CD4-positive, alpha-beta T cell treated with Interleukin-6 for 4 hours (primary cell): ENCODE measurements at places on chromosomes 1 and 21.

DNA sequence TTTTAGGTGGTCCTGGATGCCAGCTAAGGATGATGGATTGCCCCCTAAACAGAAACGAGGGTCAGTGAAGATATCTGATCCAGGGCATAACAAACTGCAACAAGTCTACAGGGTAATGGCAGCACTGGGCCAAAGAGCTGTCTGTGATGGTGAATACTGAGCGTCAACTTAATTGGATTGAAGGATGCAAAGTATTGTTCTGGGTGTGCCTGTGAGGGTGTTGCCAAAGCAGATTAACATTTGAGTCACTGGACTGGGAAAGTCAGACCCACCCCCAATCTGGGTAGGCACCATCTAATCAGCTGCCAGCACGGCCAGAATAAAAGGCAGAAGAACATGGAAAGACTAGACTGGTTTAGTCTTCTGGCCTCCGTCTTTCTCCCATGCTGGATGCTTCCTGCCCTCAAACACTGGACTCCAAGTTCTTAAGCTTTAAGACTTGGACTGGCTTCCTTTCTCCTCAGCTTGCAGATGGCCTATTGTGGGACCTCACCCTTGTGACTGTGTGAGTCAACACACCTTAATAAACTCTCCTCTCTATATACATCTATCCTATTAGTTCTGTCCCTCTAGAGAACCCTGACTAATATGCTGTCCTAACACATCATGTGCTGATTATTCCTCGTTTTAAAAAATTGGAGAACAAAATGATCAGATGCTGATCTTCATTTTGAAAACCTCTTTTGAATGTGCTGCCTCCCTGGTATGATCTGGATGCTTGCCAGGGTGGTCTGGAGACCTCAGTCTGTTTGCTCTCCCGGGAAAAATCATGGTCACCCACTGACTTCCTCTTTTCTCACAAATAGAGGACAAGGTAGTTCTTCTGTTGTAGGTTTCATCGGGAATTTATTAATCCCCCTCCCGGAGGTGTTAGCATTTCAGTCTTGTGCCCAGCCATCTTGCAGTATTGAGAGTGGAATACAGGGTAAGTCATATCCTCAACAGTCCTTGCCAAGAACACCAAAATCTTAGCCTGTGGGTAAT is 234.7 kb downstream of the SETD4 start:
- DNase-seq, result no peak

DNA sequence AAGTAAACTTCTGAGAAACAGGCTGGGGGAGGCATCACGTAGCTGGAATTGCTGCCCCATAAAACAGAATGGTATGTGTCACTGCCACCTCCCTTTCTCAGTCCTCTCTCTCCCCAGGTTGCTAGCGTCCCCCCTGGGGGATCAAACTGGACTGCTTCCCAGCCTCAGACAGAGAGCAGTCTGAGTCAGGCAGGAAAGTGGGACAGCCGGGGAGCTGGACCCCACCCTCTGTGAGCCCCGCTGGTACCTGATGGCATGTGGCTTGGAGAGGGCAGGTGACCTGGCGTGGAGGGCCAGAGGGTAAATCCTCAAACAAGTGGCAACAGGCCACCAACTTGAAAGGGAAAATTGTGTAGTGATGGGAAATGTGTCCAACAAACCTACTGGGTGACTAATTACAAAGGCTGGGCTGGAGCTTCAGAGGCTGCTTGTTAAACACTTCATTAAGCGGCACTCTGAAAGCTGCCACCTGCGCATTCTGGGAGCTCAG is 1.0 kb upstream of the SFN start:
- no peak for DNase-seq

- no peak for DNase-seq
These were observed 122.3 kb upstream of the RUNX1 start for GRCh38 chr21:35171385-35171784.

DNA sequence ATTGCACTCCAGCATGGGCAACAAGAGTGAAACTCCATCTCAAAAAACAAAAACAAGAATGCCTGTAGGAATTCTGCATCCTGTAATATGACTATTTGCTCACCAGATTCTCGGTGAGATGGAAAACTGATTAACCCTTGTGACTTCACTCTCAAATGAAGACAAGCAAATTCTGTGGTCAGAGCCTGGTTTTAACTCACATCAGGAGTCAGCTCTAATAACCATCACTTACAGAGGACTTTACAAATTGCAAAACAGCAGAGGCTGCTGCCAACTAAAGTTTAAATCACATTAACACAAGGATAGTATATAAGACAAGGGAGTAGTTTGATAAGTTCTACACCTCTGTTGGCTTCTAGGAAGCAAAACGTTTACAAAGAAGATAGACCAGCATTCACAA is 35.7 kb upstream of the FAM163A start:
- no peak for DNase-seq

- DNase-seq, result no peak
These were observed 1602.9 kb downstream of the KCNT2 start for GRCh38 chr1:195005338-195005737.

DNA sequence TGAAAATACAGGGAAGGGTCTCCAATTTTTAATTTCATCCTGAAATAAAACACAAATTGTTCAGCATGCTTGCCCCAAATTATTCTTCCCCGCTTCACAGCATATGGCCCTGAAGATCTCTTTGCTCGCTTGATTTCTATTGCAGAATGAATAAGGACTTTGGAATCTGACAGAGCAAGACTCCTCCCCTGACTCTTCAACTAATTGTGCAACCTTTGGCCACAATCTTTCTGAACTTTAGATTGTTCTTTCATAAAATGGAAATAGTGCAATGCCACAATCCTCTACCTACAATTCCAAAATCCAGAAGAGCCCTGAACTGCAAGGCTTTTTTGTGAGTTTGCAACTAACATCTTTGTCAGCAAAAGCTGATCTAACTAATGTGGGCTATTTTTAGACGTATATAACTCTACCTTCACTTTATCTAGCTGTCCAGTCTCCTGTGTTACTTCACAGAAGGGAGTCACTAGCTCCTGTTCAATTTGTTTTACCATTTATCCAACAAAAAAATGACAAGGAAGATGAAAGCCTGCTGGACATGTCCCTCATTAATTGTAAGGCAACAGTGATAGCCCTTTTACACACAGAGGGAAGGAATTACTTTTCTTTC is 13.4 kb downstream of the RNASEL start:
- DNase-seq, result no peak

DNA sequence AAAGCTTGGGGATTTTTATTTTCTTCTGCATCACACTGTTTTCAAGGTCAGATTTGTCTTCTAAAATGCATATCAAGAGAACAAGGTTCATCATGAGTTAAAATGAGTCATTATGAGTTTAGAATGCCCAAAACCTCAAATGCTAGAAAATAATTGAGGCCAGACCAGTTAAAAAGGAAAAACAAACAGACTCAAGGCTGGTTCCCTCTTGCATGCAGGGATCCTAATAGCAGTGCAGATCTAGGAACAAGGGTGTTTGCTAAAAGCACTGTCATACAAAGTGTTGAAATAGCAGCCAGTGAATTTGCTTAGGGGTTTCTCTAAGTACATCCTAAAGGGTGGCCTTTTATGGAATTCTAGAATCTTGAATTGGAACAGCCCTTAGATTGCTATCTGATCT is 15.3 kb downstream of the BEND5 start:
- no peak for DNase-seq

DNA sequence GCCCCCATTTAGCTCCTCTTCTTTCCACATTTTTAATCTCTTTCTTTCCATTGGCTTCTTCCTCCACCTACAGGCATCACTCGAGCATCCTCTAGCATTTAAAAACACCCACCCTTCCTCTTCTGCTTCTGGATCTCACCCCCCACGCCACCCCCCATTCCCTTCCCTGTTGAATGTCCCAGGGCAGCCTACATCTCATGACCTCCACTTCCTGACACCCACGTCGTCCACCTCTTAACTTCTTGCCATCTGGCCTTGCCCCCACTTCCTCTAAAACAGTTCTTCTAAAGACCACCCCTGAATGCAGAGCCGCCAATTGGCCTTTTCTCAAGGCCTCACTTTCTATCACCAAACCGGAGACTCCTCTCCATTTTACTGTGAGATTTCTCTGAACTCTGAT is 6.1 kb upstream of the ETNK2 start:
- DNase-seq, result no peak

GRCh38 chr1:41623736-41624135 is 139.3 kb upstream of the EDN2 start:
- no peak for DNase-seq

DNA sequence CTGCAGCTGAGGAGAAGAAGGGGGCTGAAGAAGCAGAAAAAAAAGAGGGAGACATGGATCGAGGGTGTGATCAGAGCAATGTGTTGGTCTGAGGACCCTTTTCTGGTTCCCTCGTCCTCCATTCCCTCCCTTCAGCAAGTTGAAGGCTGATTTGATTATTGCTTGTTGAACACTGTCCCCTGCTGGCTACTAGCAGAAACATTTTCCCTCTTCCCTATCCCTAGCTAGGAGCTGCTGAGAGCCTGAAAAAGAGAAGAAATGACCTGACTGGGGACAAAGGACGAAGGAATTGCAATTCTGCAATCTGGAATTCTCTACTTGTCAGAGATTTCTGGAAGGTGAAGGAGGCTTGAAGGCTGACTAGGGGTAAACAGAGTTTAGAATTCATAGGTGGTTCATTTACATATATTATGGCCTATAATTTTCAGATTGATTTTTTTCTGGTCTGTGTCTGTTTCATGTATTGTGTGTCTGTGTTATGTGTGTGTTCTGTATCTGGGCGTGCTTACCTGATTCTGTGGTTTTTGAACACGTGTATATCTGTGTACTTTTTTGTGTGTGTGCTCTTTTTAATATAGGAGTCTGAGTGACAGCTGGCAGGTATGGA is 9.8 kb downstream of the NHLH1 start:
- DNase-seq, result peak; percentile 32

GRCh38 chr1:173925306-173926242 is 8.4 kb upstream of the SERPINC1 start:
- DNase-seq, result no peak

- no peak for DNase-seq
These were observed 2.0 kb downstream of the RCC1 start for GRCh38 chr1:28507646-28508434.

GRCh38 chr1:160459687-160460086 is 59.3 kb downstream of the VANGL2 start:
- no peak for DNase-seq

DNA sequence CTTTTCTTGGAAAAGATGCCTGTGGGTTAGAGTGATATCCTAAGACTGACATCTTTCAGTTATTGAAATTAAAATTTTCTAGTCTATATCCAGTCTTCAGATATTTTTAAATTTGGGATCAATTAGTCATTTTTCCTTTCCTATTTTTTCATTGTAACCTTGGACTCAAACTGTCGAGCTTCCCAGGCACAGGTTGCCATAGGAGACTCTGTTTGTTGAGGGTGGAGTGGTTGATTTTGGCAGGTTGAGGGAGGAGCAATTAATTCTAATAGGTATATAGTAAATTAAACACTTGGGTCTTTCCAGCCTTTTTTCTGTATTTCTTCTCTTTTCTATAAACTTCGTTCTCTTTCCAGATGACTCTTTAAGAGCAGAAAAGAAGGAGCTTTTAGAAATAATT is 326.8 kb downstream of the ASTN1 start:
- no peak for DNase-seq

DNA sequence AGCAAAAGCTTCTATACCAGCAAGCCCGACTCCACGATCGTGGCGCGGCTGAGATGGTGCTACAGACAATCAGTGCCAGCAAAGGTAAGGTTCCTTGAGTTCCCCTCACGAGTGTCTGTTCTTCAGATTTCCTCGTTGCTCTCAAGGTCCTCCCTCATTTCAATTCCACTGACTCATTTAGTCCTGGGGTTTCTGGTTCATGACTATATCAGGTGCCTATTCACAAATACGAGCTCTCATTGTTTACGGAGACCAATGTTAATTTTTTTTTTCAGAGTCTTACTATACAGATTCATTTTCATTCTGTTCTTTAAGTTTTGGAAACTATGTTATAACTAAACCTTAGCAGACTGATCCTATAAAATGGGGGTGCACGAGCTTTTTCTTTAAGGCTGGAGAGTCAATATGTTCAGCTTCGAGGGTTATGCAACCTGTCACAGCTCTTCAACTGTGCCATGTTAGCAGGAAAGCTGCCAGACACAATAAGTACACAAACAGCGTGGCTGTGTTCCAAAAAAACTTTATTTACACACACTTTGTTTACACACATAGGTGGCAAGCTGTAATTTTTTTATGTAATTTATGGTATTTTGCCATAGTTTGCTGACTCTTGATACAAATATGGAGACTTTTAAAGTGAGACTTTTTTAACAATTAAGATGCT is 134.3 kb downstream of the ZP4 start:
- no peak for DNase-seq

DNA sequence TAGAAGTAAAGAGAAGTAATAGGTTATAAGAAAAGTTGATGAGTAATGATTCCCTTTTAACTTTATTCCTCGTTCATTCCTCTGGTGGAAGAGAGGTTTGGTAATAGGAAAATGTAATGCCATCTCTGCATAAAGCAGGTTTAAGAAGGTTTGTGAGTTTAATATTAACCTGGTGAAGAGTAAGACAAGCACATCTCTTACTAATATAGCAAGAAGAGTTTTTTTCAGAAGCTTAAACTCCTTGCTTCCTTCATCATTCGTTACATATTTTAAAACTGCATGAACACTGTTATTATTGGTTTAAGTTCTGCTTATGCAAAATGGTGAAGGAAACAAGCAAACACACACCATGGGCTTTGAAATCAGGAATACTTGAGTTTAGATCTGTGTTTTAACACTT is 9.2 kb upstream of the PLA2G4A start:
- no peak for DNase-seq

- DNase-seq, result peak; percentile 85
These were observed 94.4 kb upstream of the KRTAP19-8 start for GRCh38 chr21:31132574-31133242.

GRCh38 chr1:245730801-245731200 is 576.0 kb downstream of the KIF26B start:
- no peak for DNase-seq
